Hepatocyte (in vitro differentiated cells): ENCODE measurements at places on chromosomes 4 and X. TPM values are rescaled to one million over a fixed set of nuclear protein-coding genes. Genes with fewer than 3 reads are reported as not detected.

- no peaks in the 10 kb centered on the region for H3K4me1 ChIP-seq
- no peak overlapping the region for H3K4me3 ChIP-seq
- no peak for DNase-seq
- H3K36me3 ChIP-seq = no peaks in the 10 kb centered on the region
- no peaks in the 10 kb centered on the region for H3K27me3 ChIP-seq
Measured at GRCh38 chr4:185872747-185873380, 60.9 kb upstream of the SORBS2 start.

GRCh38 chrX:116282751-116283150, 112.2 kb downstream of the AGTR2 start:
- H3K27ac ChIP-seq = no peak overlapping the region
- no peaks in the 10 kb centered on the region for H3K36me3 ChIP-seq
- H3K27me3 ChIP-seq = no peaks in the 10 kb centered on the region

- peaks cover 5% of the 10 kb centered on the region for H3K36me3 ChIP-seq
- DNase-seq = no peak
- H3K27ac ChIP-seq = no peak overlapping the region
- H3K27me3 ChIP-seq = no peaks in the 10 kb centered on the region
- peaks cover 4% of the 10 kb centered on the region for H3K4me1 ChIP-seq
Measured at GRCh38 chrX:66200050-66200664, 36.1 kb downstream of the HEPH start.

Gene IL13RA1
- 38.5 and 40.9 TPM in 2 replicates for total RNA-seq

Gene SPIN4
- 6.9 and 7.5 TPM in 2 replicates for total RNA-seq
